ENCODE measurements at places on chromosomes 2 and 18.
A peak's percentile ranks its signal among the peaks of the same experiment; 100 is the strongest.

- DNase-seq = no peak
These were observed 136.1 kb upstream of the FANCL start for GRCh38 chr2:58377181-58377580.

- DNase-seq = no peak
These were observed 45.0 kb upstream of the CYTIP start for GRCh38 chr2:157488877-157489276.

DNA sequence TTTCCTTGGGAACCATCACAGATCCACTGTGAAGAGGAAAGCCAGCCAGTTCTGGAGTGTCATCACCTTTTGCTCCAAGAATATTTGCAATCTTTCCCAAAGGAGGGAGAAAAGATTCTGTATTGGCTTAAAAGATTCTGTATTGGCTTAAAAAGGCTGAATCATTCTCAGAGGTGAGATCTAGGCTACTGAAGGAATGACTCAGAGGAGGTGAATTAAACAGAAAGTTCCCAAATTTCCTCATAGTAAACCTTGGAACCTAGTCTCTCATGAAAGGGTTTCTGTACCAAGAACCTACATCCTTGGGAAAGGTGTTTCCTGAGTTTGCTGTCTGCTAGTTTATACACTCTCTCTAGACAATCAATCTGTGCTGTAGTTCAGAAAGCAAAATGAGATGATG, 34.1 kb upstream of the GRB14 start:
- no peak for DNase-seq

DNA sequence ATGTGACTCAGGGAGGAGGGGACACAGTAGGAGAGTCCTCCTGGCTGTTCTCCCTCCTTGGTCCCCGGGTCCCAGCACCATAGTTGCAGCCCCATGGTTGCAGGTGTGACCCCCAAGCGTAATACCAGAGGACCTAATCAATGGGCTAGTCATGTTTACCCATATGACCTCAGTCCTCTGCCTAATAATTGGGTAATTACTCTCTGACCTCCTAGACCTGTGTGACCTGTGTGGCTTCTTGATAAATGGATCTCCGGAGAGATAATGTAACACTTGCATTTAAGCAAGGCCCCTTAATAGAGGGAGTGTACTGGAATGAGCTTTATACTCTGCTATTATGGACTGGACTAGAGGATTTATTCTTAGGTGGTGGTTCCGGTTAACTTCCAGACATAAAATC, 32.2 kb upstream of the GMCL1 start:
- DNase-seq = no peak

DNA sequence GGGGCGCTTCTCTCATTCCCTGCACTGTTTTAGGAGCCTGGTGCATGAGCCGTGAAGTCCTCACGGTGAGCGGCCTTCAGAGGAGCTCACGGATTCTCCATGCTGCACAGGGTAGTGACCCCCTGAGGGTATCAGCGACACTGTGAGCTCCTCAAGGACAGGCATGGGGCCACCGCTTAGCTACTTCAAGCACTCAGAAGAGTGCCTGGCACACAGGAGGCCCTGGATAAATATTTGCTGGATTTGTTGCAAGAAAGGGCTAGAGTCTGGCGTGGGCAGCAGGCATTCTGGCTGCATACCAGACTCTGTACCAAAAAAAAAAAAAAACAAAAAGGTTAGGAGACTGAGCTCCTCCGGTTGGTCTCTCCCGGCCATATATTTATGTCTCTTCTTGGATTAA, 5.7 kb upstream of the MBP start:
- DNase-seq = no peak

DNA sequence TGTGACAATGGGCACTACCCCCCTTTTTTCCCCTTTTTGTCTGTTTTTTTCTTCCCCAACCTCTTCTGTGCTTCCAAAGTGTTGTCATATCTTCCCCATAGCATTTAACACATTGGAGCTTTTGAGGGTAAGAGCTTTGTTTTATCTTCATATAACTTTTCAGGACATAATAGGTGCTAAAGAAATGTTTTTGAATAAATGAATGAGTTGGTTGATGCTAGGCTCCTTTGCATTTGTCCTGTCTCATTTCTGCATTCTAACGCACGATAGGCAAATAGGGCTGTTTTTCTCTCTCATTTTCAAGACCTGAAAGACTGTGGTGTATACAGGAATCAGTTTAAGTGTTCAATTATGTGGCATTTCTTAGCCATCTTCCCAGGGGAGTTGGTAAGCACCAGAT, 832 bp upstream of the COPS7B start:
- no peak for DNase-seq

DNA sequence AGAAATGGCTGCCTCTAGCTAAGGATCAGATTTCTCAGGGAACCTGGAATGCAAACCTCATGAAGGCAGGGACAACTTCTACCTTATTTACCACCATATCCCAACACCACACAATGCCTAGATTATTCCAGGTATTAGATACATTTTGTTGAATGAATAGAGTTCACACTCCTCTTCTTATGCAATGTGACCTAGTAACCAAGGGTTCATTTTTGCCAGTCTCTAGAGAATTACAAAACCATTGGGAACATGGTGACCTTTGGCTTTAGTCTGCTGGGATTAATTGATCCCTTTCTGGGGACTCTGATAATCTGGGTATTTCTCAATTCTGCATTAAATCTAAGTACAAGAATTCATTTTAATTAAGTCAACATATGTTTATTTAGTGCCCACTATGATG, 35.2 kb upstream of the SERTAD2 start:
- DNase-seq = no peak

DNA sequence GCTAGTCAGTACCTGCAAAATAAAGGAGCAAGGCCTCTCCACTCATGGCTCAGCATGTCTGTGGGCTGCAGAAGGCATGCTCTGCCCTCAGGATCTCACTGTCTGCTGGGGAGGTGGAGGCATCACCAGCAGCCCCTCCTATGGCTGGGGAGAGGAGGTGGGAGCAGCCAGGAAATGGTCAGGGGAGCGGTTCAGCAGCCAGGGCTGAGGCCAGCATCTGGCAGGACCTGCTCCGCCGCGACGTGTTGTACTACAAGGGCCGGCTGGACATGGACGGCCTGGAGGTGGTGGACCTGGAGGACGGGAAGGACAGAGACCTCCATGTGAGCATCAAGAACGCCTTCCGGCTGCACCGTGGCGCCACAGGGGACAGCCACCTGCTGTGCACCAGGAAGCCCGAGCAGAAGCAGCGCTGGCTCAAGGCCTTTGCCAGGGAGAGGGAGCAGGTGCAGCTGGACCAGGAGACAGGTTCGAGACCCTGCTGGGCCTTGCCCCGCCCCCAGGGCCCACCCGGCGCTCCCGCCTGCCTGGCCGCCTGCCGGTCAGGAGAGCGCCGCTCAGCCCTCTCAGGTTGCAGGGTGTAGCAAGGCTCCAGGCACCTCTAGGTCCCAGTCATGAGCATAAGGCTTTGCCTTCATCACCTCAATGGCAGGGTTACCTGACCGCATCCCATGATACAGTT, 49.0 kb downstream of the FAM168B start:
- DNase-seq = no peak

GRCh38 chr2:134149904-134150303, 104.0 kb upstream of the MGAT5 start:
- no peak for DNase-seq

- peak; percentile 34 for DNase-seq
These were observed 447 bp downstream of the RETSAT start for GRCh38 chr2:85353876-85354285.

DNA sequence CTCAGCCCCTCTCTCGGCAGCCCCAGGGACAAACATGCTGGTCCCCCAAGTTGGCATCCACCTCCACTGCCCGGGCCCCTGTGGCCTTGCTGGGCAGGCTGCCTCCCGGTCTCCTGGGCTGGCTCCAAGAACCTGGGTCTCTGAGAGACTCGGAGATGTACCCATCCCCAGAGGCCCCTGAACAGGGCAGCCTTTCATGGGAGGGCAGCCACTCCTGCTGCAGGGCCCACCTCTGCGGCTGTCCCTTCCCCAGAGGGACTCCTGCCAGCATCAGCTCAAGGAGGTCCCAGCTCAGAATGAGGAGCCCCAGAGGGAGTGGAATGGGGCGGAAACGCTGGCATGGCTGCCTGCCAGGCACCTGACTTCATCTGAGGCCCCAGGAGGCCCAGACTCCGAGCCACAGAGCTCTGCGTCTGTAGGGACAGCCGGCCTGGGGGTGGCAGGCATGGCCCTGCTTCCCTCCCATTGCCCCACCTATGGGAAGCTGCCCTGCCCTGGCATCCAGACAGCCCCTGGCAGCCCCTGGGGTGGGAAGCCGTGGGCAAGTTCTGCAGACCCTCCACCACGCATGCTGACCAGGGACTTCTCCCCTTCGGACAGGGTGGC, 857 bp upstream of the CROCC2 start:
- DNase-seq = no peak

GRCh38 chr2:149538138-149538833, 49.3 kb downstream of the MMADHC start:
- no peak for DNase-seq

DNA sequence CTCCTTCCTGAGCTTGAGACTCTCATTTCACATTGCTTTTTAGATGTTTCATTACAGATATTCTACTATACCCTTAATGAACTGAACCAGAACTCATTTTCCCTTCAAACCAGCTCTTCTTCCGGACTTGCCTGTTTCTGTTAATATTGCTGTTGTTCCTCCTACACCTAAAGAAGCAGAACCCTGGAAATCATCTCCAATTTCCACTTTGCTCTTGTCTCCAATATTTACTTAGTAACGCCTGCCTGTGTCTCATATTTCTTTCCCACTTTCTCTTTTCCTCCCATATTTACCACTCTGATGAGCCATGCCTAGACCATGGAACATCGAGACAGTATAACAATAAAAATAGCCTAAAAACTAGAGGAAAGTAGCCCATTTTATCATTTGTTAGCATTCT, 17.9 kb upstream of the GMCL1 start:
- DNase-seq = no peak

DNA sequence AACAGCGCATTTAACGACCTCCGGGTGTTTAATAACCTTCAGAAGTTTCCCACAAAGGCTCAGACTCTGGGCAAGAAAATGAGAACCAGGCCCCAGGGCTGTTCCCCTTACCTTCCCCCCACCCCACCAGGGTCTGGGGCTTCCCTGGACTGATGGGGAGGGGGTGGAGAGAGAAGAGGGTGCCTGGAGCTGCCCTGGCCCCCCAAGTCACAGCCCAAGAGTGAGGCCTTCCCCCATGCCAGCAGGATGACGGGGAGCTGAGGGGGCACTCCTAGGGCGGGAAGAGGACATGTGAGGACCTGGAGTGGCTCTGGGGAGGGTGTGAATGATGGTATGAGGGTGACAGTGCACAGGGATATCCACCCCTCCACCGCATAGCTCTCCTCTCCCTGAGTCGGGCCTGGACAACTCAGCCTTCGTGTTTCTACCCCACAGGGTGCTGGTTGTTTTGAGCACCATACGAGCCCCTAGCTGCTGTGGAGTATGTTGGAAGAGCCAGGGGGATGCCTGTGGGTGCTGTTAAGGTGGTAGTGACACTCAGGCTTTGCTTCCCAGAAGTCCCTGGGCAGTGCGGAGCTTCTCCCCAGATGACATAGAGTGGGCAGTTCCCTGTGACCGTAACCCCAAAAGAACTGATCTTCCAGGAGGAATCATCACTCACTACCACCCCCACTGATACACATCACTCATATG, 3.9 kb downstream of the PKDCC start:
- no peak for DNase-seq

- no peak for DNase-seq
These were observed 41.5 kb upstream of the MMADHC start for GRCh38 chr2:149629026-149629425.

GRCh38 chr2:3349211-3349693, 28.4 kb downstream of the EIPR1 start:
- no peak for DNase-seq

DNA sequence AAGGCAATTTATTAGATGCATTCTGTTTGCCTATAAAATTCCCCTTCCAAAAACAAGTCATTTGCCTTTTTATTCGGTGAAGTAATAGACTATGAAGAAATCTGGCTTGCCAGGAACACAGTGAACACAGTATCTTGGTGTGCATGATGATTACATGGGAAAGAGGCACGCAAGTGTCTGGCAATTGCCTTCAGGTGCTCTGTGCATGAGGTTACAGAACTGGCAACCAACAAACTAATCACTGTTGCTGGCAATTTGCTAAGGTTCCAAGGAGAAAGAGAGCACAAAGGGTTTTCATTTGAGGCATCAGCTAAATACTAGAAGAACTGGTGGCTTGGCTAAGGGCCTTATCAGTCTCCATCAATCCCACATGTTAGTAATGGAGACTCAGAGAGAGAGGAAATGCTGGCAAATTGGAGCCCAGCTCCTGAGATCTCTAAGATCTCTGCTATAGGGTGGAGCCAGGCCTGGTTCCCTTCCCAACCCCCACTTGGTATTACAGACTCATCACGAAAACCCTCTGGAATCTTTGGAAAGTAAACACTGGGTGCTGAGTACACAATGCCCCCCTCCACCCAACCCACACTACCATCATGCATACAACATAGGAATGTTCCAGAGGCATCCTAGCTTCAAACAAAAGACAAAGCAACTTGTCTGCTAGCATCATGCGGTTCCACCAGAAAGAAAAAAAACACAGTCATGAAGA, 10.4 kb downstream of the RNF152 start:
- DNase-seq = no peak

DNA sequence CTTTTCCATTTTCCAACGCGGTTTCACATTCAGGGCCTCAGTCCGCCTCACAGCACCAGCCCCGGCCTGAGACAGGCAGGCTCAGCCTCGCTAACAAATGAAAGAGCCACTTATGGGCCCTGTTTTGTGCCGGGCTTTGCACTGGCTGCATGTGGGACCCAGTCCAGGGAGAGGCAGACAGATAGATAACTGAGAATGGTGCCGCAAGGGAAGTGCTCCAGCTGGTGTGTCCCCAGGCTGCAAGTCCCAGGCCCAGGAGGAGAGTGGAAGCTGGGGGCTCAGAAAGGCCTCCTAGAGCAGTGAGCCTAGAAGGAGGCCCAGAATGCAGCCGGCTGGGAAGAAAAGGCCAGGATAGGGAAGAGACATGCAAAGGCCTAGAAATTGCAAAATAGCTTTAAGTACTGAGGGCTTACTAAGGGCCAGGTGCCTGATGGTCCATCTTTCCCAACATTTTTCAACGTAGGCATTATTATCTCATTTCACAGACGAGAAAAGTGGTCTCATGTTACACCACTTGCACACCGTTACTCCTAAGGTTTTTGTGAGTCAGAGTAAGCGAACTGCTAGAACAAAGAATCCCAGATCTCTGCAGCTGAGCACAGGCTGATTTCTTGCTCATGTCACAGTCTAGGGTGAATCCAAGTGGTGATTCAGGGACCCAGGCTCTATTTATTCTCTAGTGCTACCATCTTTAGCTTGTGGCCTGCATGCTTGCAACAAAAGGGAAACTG, 26.0 kb downstream of the ADRA2B start:
- DNase-seq = peak; percentile 16

Measured in activated CD4-positive, CD25-positive, alpha-beta regulatory T cell treated with anti-CD3 and anti-CD28 coated beads, Interleukin-2, amount 50 U/mL, for 72 hours (primary cell).